ENCODE measurements at places on chromosomes 2 and 18.

DNA sequence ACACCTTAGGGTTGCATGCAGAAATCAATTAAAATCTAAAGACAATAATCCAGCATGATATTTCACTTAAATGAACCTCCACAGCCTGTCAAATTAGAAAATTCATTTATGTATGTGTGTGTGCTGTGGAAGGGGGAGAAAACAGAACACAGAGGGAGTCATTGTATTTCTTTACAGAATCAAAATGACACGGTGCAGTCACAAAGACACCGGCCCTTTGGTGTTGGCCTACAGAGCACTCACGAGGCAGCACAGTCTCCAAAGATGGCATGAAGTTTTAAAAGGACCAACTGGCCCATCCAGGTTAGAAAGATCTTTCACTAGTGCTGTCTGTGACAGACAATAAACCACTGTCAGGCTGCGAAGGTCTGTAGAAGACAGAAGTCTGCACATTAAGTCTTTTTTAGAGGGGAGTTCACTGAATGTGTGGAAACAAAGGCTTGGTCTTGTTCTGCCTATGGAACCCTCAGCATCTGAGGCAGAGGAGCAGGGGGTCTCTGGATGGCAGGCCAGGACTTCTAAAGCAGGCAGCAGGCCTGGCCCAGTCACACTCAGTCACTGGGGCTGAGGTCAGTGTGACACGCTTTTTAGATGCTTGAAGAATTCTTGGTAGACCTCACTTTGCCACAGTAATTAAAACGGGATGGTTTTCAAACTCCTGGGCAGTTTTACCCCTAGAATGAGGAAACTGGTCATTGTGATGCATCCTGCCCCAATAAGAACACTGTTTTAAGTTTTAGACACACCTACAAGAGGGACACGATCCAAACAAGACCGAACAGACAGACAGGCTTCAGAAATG lies 184.9 kb downstream of the AFF3 start:
- DNase-seq = no peak

DNA sequence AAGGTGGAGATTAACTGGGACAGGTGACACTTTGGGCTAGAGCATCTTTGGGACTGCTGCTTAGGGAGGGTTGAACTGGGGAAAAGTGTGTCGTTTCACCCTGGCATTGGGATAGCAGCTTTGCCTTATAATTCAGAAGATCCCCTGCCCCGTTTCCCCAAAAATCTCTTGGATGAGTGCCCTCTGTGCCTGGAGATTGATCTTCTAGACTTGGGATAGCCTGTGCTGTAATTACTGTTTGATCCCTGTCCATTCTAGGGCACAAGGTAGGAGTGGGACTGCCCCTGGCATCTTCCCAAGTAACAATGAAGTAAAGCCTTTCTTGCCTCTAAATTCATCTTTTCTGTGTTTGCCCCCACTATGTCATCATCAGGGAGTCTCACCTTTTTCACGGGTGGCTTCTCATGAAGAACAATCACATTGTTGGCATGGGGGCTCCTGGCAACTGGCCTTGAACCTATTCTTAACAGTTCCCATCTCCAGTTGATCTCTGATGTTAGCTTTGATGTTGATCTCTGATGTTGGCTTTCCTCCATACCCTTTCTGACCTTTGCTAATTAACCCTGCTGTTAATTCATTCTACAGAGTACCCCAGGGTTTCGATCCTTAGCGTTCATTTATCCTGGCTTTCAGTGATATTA lies 21.6 kb downstream of the MTHFD2 start:
- DNase-seq = no peak

GRCh38 chr2:100730290-100730868 lies 89.6 kb upstream of the NPAS2 start:
- DNase-seq = peak; percentile 10

DNA sequence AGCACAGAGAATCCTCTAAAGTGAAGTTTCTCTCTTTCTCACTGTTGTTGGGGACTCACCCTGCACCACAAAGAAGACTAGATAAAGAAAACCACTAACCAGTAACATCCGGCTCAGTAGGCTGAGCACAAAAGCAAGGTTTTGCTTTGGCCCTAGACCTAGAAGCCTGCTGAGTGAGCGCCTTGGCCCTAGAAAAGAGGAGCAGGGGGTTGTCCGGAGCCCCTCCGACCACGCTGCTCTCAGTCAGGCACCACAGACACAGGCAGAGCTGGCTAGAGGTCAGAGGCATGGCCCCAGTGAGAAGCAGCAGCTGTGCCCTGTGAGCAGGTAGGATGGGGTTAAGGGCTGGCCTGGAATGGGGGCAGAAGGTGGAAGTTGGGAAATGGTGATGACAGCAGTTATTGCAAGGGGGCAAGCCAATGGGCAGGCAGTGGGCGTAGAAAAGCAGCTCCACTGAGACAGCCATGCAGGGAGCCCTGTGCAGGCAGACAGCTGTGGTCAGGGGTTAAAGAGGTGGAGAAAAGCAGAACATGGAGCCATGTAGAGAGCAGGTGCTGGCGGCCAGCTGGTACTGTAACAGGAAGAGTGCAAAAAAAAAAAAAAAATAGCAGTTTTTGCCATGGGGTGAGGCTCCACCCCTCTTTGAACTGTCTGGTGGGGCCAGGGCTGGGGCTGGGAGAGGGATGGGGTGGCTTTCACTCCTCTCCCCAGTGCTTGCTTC lies 36.9 kb upstream of the SLC14A1 start:
- DNase-seq = no peak

- no peak for DNase-seq
Observed at GRCh38 chr2:222448748-222449181, 24.4 kb downstream of the SGPP2 start.

DNA sequence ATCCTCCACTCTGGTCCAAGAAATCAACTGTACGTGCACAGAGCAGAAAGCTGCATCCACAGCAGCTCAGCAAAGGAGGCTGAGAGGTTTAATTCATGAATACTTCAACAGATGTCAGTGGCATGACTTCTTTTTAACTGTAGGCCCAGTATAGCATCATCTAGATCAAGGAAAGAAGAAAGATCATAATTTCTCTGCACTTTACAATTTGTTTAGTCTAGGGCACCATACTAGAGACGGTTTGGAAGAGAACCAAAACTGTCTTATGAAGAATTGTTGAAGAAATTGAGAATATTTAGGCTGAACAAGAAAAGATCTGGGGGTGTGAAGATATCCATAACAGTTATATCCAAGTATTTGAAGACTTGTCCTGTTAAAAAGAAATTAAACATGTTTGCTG lies 30.5 kb upstream of the MAP3K20 start:
- DNase-seq = no peak

DNA sequence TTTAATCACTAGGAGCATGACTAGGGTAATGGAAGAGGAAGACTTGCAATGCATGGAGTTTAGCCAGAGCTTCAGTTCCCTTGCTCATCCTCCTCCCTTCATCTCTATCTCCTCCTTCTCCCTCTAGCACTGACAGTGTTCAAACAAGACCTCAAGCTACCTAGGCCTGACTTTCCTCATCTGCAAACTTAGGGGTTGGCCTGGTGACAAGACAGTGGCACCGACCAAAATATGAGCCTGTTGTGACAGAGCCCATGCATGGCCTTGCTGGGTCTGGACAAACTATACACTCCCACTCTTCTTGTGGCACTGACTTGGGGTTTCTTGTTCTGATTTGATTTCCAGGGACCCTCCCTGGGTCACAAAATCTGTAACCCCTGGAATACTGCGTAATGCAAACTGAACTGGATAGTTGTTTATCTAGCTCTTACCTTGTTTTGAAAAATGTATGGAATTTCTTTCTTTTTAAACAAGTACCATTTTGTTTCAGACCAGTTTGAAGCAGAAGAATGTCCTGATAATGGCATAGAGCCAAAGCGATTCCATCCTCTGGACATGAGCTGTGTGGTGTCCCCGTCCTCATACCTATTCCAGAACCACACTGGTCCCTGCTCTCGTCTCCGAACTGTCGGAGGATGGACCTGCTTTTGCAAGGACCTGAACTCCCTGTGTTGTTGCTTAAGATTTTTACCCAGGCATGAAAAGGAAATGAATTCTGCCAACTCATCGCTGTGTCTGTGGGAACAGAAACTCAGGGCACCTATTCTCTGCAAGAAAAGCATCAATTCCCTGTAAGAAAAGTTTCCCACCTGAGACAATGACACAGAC lies 33.4 kb upstream of the PPP4R1 start:
- no peak for DNase-seq

DNA sequence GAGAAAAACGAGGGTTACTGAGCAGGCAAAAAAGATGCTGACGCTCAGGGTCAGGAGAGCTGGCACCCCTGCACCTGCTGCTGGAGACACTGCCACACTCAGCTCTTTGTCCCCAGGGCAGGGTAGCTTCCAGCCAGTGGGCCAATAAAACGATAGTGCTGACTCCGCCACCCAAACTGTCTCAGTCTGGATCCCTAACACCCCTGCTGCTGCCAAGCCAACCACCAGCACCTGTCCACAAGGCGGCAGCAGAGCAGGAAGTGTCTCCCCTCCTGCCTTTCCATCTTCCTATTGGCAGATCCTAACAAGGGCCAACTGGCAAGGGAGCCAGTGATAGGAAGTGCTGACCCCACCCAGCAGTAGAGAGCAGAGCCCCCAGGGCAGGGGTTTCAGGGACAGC lies 531.5 kb upstream of the SALL3 start:
- DNase-seq = no peak

DNA sequence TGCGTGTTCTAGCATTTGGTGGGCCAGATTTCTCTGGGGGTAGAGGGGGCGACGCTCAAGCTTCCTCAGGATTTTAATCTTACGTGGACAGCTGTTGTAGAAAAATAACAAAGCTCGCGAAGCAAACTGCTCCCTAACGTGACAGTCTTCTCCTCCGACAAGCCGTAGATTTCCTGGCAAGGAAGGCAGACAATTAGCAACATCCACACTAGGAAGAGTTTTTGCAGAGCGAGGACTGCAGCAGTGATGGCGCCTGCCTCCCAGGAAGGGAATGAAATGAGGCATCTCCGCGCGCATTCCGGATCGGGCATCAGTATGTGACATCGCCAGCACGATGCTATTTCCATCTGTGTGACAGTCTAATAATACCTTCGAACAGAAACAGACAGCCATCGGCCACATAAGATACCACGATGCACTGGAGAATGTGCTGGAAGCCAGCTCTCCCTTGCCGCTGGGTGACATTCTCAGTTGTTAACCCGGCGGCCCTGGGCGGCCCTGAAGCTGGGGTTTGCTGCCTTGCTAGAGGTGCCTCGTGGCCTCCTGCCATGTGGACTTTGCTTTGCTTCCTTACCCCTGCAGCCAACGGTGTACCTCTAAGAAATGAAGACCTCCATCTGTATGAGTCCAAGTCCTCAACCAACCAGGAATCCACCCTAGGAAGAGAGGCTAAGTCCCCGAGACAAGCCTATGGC lies 101.8 kb upstream of the AGAP1 start:
- DNase-seq = no peak

DNA sequence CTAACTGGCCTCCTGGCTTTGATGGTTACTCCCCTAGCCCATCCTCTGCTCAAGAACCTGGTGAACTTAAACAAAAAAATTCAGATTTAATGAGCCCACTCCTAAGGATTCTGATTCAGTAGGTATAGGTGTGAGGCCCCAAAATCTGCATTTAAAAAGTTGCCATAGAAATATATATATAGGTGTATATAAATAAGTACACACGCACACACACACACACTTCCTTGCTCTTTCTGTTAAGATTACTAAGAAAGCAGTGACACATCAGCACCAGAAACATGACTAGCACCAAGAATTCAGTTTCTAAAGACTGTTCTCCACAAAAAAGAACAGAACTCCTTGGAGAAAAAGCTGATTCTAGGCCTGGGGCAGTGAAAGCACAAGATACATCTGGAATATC lies 17.8 kb downstream of the EML6 start:
- no peak for DNase-seq

- no peak for DNase-seq
Observed at GRCh38 chr2:88639865-88640264, 12.6 kb upstream of the EIF2AK3 start.

DNA sequence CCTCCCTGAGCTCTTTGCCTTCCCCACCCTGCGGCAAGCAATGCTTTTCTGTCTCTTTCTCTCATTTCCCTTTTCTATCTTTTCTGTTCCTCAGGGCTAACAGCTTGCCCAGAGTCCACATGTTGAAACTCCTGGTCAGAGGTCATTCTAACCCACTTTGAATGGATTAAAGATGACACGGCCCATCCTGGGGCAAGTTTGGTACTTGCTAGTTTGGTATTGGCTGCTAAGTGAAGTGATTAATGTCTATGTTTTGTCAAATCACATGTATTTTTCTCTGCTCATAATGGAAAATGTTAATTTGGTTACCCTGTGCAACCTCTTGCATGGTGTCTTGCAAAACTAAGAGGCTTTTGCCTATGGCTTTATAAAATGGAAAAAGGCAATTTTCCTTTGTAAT lies 960.2 kb downstream of the CNTNAP5 start:
- no peak for DNase-seq

- DNase-seq = no peak
Observed at GRCh38 chr2:84676295-84676694, 160.0 kb downstream of the DNAH6 start.

DNA sequence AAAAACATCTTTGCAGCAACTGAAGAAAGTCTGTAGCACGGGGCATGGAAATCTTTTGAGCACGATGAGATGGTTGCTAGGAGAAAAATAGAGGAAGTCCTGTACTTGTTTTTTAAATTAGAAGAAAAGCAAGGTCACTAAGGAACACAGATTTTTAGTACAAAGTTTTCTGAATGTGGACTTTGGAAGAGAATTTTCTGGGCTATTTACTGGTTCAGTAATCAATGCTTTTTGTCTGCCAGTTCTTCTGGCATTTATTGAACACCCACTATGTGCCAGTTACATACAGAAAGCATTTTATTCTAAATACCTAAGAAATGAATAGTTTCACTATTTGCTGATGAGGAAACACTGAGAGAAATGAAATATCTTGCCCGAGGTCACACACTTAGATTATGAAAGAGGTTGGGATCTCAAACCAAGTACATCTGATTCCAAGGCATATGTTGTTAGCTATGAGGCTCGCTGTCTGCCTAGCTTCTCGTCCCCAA lies 15.6 kb upstream of the MAP3K20 start:
- no peak for DNase-seq

DNA sequence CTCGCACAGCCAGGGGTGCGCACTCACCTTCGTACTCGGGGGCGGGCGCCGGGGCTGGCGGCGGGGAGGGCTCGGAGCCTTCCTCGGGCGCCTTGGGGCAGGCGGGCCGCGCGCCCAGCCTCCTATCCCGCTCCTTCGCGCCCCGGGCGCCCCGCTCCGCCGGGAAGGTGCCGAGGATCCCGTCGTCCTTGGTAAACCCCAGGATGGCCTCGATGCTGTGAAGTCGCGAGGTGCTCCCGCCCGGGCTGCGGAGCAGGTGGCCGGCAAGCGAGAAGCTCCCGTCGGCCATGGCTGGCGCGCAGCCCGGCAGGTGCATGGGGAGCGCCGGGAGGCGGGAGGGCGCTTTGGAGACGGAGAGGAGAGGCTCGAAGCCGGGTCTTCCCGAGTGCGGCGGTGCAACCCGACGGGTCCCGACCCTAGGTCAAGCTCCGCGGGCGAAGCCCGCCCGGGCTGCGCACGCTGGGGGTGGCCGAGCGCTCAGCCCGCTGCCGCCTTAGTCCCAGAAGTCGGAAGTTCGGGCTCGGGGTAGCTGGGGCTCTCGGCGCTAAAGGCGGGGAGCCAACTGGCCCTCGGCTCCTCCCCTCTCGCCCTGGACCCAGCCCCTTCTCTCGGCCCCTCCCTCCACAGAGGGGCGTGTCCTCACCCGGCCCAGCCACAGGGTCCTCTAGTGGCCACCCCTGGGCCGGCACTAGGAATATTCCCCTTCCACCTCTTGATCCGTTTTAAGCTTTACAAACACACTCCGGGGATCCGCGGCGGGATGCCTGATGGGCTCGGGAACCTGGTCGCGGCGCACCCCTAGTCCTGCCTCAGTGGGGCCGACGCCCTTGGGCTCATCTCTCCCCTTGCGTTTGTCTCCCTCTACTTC lies at the start of gene RAX:
Gene RAX (minus strand): TSS at position 564 of the 868 bp plus-strand sequence. CDS start 248 bp downstream, at position 316.
- no peak for DNase-seq
